ENCODE measurements at places on chromosomes 13 and 19.
A peak's percentile ranks its signal among the peaks of the same experiment; 100 is the strongest.

GRCh38 chr13:50359779-50360178 lies 344.5 kb downstream of the KCNRG start:
- no peak for DNase-seq

DNA sequence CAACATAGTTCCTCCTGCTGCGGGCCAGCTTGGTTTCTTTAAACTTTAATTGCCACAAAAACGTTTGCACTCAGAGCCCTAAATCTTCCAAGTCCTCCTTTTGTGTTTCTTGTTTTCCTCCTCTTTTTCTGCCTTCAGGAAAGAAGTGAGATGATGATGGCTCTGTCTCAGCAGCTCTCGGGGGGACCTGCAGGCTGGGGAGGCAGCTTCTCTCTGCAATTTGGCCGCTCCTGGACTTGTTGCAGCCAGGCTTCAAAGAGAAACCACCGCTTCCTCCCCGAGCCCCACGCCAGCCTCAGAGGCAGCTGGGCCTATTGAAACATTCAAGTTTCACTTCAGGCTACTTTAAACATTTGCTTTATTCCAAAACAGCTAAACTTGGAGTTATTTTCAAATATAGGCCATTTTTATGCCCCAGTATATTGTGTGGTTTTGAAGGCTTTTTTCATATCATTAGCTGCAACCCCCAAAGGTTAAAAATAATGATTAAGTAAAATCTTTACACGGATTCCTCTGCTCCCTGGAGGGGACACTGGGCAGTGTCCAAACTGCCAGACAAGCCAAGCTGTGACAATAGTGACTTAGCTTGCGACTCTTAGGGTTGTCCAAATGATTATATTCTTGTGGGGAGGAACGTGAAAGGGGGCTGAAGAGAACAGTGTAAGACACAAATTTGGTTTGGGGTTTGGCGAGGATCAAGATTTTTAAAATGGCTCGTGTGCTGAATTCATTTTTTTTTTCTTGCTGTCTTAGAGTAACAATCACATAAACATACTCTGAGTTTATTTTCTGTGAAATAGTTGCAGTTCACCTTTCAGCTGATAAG lies 330.8 kb downstream of the DLEU7 start:
- peak; percentile 20 for DNase-seq

DNA sequence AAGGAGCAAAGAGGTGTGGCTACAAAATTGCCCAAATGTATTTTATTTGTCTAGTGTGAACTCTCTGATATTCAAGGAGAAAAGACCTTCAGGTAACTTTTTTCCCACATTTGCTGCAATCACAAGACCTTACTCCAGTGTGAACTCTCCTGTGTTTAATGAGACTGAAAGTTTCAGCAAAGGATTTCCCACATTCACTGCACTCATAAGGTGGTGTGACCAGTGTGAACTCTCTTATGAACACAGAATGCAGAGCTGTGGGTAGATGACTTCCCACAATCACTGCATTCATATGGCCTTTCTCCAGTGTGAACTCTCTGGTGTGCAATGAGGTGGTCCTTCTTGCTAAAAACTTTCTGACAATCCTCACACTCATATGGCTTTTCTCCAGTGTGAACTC lies 16.4 kb downstream of the ZNF814 start:
- DNase-seq: no peak

- DNase-seq: no peak
Observed at GRCh38 chr19:48794291-48794690, 16.5 kb downstream of the BCAT2 start.

- no peak for DNase-seq
Observed at GRCh38 chr13:93945621-93946020, 533.9 kb downstream of the DCT start.

DNA sequence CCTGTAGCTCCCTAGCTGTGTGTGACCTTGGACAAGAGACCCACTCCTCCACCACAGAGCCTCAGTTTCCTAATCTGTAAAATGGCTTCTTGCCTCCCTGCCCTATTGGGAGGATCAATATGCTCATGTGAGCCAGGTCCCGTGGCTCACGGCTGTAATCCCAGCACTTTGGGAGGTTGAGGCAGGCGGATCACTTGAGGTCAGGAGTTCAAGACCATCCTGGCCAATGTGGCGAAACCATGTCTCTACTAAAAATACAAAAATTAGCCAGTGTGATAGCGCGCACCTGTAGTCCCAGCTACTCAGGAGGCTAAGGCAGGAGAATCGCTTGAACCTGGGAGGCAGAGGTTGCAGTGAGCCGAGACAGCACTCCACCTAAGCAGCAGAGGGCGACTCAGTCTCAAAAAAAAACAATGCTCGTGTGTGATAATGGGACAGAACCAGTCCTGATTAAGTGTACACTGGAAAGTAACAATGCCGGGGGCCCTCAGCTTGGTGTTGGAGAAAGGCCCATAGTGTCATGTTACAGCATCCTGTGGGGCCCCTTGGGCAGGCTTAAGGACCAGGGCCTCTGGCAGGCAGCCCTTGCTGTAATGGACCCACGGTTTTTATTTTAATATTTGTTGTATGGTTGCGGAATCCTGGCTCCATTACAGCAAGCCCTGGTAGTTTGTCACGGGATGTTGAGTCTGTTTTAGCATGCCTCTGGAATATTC lies 6.8 kb downstream of the RPS11 start:
- DNase-seq: no peak

DNA sequence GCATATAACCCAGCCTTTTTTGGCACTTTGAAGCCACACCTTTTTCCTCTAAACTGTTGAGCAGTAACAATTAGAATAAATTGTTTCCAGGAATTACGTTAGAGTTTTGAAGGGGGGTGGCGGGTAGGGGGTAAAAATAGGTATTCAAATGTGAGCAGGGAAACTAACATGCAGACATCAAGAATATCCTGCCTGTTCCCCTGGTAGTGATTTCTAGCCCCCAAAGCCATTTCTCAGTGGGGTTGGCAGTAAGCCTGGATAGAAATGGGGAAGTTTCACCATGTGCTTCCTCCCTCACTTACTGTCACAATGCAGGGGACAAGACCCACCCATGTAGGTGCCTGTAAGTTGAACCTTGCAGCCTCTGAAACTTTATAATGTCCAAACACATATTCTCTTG lies 3.8 kb downstream of the DOCK9 start:
- DNase-seq: no peak

GRCh38 chr19:29564574-29565005 lies 38.8 kb downstream of the VSTM2B start:
- no peak for DNase-seq

GRCh38 chr13:105940882-105941281 lies 594.6 kb downstream of the EFNB2 start:
- DNase-seq: no peak

DNA sequence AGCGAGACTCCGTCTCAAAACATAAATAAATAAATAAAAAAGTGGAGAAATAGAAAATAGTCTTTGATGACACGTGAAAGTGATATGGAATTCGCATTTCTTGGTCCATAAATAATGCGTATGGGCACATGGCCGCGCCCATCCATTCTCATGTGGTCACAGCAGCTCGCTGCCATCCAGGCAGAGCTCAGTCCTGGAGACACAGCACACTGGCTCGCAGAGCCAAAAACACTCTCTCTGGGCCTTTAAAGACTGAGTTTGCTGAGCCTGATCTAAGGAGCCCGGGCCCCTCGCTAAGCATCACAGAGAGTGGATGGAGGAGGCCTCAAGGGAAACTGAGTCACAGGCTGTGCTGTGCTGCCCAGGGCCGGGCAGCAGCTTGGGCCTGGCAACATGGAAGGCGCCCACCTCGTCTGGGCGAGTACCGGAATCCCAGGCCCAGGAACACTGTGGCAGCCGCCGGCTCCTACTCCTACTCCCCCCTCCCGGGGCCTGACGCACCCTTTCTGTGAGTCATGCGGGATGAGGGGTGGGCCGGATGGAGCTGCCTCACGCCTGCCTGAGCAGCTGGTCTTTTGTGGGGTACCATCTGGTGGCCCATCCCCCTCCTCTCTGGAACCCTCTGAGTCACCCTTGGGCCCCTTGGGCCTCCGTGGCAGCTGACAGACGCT lies 28.9 kb upstream of the CACTIN start:
- peak; percentile 39 for DNase-seq

GRCh38 chr19:18657590-18658365 lies 20.9 kb downstream of the KLHL26 start:
- DNase-seq: no peak

GRCh38 chr19:5624018-5624663 lies 1.3 kb downstream of the SAFB start:
- peak; percentile 26 for DNase-seq
